ENCODE measurements at places on chromosomes 1 and 21. TPM values are rescaled to one million over a fixed set of nuclear protein-coding genes. Genes with fewer than 3 reads are reported as not detected.

GRCh38 chr1:35702508-35702907 is 16.2 kb downstream of the C1orf216 start:
- H3K27ac ChIP-seq, result no peak overlapping the region
- DNase-seq, result no peak
- no peaks in the 10 kb centered on the region for H3K4me1 ChIP-seq
- no peak overlapping the region for H3K4me3 ChIP-seq
- H3K36me3 ChIP-seq, result no peaks in the 10 kb centered on the region
- H3K27me3 ChIP-seq, result peaks cover 11% of the 10 kb centered on the region

- H3K27ac ChIP-seq, result no peak overlapping the region
- DNase-seq, result no peak
- H3K36me3 ChIP-seq, result no peaks in the 10 kb centered on the region
- no peaks in the 10 kb centered on the region for H3K27me3 ChIP-seq
- H3K4me1 ChIP-seq, result peaks cover 23% of the 10 kb centered on the region
These were observed 5.5 kb downstream of the RNF223 start for GRCh38 chr1:1068517-1069055.

- H3K27ac ChIP-seq, result no peak overlapping the region
- DNase-seq, result no peak
- no peaks in the 10 kb centered on the region for H3K36me3 ChIP-seq
These were observed 36.2 kb upstream of the KCNA10 start for GRCh38 chr1:110554871-110555801.

The SEC16B gene
- 0.39 TPM for total RNA-seq

- H3K4me3 ChIP-seq, result peak overlapping the region; percentile 25
- H3K36me3 ChIP-seq, result no peaks in the 10 kb centered on the region
- no peak overlapping the region for H3K27ac ChIP-seq
- DNase-seq, result no peak
These were observed 1.6 kb downstream of the TMEM200B start for GRCh38 chr1:29121936-29122681.

DNA sequence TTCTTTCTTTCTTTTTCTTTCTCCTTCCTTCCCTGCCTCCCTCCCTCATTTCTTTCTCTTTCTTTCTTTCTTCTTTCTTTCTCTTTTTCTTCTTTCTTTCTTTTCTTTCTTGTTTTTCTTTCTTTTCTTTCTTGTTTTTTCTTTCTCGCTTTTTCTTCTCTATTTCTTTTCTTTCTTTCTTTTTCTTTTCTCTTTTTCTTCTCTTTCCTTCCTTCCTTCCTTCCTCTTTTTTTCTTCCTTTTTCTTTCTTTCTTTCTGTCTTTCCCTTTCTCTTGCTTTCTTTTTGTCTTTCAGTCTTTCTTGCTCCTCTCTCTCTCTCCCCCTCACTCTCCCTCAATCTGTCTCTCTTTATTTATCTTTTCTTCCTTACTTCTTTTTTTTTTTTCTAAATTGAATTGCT is 472.0 kb upstream of the CHRM3 start:
- H3K36me3 ChIP-seq, result no peaks in the 10 kb centered on the region
- no peak for DNase-seq
- no peaks in the 10 kb centered on the region for H3K27me3 ChIP-seq

The LCE1D gene
- not detected for total RNA-seq

DNA sequence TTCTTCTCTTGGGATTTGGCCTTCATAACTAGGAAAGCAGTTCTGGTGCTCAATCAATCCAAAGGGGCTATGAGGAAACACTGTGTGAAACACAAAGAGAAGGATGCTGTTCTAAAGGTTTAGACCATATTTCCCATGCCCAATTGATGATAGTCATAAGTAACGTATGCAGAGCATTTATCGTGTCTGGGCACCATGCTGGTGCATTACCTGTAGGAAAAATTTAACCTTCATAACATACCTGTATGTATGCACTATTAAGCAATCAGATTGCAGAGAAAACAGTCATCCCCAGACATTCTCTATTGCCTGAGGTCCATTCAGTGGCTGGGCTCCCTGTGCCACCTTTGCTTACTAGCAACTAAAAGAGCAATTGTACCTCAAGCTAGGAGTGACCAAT is 381.4 kb downstream of the PLPP3 start:
- no peaks in the 10 kb centered on the region for H3K36me3 ChIP-seq
- H3K4me3 ChIP-seq, result no peak overlapping the region
- DNase-seq, result no peak
- no peak overlapping the region for H3K27ac ChIP-seq

The CRNN gene
- total RNA-seq, result not detected

The AK2 gene
- total RNA-seq, result 213 TPM

DNA sequence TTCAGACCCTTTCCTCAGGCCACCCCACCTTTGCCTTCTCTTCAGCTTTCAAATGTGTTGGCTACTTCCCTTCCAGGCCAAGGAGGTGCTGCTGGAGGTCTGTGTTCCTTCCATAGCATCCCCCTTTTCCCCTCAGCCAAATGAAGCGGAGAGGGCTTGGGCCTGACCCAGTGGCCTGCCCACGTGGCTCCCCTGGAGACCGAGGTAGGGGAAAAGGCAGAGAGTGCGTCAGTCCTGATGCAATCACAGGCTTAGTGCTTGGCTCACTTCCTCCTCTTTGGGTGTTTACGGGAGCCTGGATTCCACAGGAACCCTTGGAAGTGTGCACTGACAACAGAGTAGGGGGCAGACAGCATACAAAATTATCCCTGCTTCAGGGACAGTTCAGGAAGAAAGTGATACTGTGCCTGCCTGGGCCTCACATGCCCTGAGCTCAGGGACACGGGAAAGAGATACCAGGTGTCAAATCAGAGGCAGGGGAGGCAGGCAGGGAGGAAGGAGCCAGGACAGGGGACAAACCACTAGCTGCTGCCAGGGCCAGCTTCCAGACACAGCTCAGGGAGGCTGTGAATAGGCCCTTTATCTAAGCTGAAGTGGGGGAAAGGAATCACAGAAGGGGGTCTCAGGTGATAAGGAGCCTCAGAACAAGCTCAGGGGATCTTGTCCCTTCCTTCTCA is 16.6 kb upstream of the PTP4A2 start:
- H3K27me3 ChIP-seq, result no peaks in the 10 kb centered on the region
- peaks cover 46% of the 10 kb centered on the region for H3K4me1 ChIP-seq
- DNase-seq, result no peak
- H3K36me3 ChIP-seq, result no peaks in the 10 kb centered on the region

DNA sequence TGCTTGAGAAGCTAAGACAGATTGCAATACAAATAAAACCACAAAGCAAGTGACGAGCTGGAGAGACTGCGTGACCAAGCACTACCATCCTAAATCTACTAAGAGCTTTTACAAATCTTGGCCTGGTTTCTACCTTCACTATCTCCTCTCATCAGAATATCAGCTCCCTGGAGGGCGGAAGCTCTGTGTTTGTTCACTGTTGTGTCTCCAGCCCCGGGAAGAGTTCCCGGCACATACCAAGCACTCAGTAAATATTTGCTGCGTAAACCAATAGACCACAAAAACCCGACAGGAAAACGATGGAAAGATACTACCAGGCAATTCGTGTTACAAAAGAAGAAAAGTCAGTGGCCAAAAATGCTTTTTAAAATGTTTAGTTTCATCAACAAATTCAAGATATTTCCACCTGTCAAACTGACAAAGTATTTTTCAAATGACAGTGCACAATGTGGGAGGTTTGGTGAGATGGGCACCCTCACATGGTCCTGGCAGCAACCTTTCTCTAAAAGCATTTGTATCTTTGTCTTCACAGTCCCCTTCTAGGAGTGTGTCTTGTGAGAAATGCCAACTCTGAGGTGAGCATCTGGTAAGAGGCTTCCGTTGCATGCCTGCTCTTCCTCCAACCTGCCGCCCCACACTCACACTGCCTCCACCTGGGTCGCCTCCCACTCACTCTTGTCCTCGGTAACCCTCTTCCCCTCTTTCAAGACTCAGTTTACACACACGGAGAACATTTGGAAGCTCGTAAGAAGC is 34.7 kb downstream of the SLC1A7 start:
- DNase-seq, result peak; percentile 25
- H3K4me3 ChIP-seq, result no peak overlapping the region
- no peaks in the 10 kb centered on the region for H3K27me3 ChIP-seq
- H3K27ac ChIP-seq, result peak overlapping the region; percentile 77
- peaks cover 25% of the 10 kb centered on the region for H3K4me1 ChIP-seq
- no peaks in the 10 kb centered on the region for H3K36me3 ChIP-seq

The RHEX gene
- not detected for total RNA-seq

DNA sequence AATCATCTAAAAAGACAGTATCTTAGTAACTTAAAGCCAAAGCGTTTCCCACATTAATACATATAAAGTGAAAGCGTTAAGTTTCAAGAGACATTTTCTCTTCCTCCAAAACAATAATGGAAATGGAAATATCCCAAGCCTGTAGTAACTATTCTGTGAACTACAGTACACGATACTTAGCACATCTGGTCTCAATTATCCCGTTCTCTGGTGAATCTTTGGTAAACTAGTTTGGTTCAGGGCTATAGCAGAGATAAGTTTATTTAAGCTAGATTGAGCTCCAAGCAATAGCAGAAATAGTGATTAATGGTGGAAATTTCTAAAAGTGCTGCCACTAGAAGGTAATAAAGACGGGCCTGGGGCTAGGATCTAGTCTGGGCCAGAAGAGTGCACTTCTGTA is 55.2 kb downstream of the PCNX2 start:
- H3K36me3 ChIP-seq, result no peaks in the 10 kb centered on the region
- no peaks in the 10 kb centered on the region for H3K27me3 ChIP-seq
- no peak for DNase-seq
- H3K4me1 ChIP-seq, result no peaks in the 10 kb centered on the region
- H3K27ac ChIP-seq, result no peak overlapping the region

The RHOU gene
- total RNA-seq, result 9.2 TPM

GRCh38 chr1:26833432-26834405 is 7.2 kb downstream of the ZDHHC18 start:
- H3K36me3 ChIP-seq, result no peaks in the 10 kb centered on the region
- H3K27me3 ChIP-seq, result no peaks in the 10 kb centered on the region
- H3K4me3 ChIP-seq, result no peak overlapping the region
- no peak overlapping the region for H3K27ac ChIP-seq
- DNase-seq, result no peak

The AMY2A gene
- total RNA-seq, result 0.28 TPM

GRCh38 chr21:32090956-32091355 is 187.9 kb downstream of the MIS18A start:
- H3K27ac ChIP-seq, result no peak overlapping the region
- no peaks in the 10 kb centered on the region for H3K4me1 ChIP-seq
- DNase-seq, result no peak
- H3K27me3 ChIP-seq, result no peaks in the 10 kb centered on the region
- no peaks in the 10 kb centered on the region for H3K36me3 ChIP-seq

GRCh38 chr21:45589686-45590245 is 47.5 kb upstream of the SLC19A1 start:
- H3K36me3 ChIP-seq, result no peaks in the 10 kb centered on the region
- no peaks in the 10 kb centered on the region for H3K4me1 ChIP-seq
- no peak overlapping the region for H3K4me3 ChIP-seq
- H3K27ac ChIP-seq, result no peak overlapping the region
- H3K27me3 ChIP-seq, result no peaks in the 10 kb centered on the region

DNA sequence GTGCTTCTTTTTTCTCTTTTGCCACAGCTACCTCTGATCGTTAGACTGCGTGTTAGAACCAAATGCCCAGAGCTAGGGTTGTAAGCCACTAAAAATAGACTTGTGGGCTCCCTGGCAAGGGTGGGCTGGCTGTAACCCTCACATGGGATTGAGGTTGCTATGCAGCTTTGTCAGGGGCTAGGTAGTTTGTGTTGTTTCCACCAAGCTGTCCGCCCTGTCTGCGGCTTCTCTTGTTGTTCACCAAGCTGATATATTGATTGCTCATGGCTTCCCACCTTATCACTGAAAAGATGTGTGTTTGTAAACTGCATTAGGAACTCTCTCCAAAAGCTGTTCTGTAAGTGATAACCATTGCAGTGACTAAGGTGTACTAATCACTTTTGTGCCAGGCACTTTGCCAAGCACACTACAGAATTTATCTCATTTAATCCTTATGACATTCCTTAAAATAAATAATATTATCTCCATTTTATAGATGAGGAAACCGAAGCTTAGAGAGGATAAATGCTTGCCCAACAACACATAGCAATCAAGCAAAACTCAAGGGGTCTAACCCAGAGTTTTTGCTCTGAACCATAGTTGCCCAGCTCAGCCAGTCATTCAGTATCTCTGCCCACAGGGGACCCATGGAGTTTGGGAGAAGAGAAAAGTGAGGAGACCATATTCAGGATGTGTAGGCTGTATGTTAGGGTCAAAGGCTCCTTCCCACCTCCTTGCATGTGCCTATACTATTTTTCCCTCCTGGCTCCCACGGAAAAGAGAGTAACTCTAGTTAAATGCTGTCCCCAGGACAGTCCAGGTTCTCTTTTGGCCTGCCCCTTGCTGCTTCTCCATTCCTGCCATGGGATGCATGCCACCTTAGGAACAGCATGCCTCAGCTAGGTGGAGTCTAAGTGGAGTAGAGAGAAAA is 42.2 kb upstream of the TARBP1 start:
- H3K27me3 ChIP-seq, result no peaks in the 10 kb centered on the region
- no peak overlapping the region for H3K4me3 ChIP-seq
- no peaks in the 10 kb centered on the region for H3K36me3 ChIP-seq
- DNase-seq, result no peak
- peaks cover 22% of the 10 kb centered on the region for H3K4me1 ChIP-seq

The RUNX3 gene
- total RNA-seq, result 0.10 TPM

- H3K27ac ChIP-seq, result peak overlapping the region; percentile 68
- no peaks in the 10 kb centered on the region for H3K27me3 ChIP-seq
- peak overlapping the region; percentile 61 for H3K4me3 ChIP-seq
- peak; percentile 64 for DNase-seq
- H3K36me3 ChIP-seq, result no peaks in the 10 kb centered on the region
- peaks cover 17% of the 10 kb centered on the region for H3K4me1 ChIP-seq
These were observed 8.5 kb downstream of the KYAT3 start for GRCh38 chr1:88983791-88984559.

DNA sequence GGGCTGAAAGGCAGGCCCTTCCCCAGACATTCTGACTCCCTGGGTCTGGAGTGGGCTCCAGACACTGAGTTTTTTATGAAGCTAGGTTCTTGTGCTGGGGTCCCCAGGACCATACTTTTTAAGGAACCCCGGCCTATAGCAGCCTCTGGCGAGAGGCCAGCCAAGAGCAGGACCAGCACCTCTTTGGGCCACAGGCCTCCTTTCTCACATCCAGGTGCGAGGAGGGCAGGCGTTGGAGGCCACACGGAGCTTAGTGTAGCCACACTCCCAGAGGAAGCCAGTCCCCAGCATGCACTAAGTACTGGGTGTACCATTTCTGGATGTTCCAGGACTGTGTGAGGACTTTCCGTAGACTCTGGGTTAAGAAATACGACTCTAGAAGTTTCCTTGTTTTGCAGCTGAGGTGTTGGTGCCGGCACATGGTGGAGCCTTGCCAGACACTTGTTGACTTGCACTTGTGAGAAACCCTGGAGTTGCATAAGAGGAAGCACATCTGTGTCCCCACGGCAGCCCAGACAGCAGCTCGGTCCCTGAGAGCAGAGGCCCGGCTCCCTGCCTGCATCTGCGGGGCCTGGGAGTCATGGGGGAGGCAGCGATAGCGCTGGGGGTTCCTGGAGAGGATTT is 122.2 kb upstream of the VAMP3 start:
- H3K36me3 ChIP-seq, result no peaks in the 10 kb centered on the region
- H3K27me3 ChIP-seq, result no peaks in the 10 kb centered on the region
- DNase-seq, result no peak
- H3K4me3 ChIP-seq, result no peak overlapping the region
- no peaks in the 10 kb centered on the region for H3K4me1 ChIP-seq
- H3K27ac ChIP-seq, result no peak overlapping the region

Measured in Panc1 (cell line).